ENCODE measurements at places on chromosomes 1 and 21. TPM values are rescaled to one million over a fixed set of nuclear protein-coding genes. Genes with fewer than 3 reads are reported as not detected.

DNA sequence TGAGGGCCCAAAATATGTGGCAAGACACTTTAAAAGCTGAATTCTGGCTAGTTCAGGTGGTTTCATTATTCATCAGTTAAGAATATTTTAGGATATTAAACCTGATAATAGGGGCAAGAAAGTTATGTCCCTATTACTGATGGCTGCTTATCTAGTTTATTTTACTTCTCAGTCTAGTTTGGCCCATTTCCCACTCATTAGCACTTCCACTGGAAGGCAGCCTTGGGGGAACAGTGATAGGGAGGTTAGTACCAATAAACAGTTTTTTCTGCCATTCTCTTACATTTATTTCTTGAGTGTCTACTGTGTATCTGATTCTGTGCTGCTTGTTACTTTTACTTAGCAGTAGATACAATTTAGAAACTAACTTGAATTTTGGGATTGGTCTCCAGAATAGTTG is 9.0 kb downstream of the PPP1R12B start:
- no peak overlapping the region for H3K27ac ChIP-seq
- no peaks in the 10 kb centered on the region for H3K4me1 ChIP-seq
- no peaks in the 10 kb centered on the region for H3K27me3 ChIP-seq
- no peak overlapping the region for H3K4me3 ChIP-seq
- DNase-seq: no peak
- no peaks in the 10 kb centered on the region for H3K36me3 ChIP-seq

Gene SPRR2B
- not detected for total RNA-seq

DNA sequence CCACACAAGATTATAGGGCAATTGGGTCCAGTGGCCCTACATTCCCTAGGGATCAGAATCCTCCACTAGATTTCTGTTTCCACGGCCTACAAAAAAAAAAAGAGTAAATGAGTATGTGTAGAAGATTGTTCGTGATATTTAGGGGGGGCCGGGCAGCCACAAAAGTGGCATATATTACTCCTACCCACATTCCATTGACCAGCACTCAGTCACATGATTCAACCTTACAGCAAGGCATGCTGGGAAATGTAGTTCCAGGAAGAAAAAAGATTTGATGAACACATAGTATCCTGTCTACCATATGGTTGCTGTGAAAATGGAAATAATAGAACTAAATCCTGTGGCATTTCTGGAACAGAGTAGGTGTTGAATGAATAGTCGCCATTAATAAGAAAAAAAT is 43.4 kb upstream of the GJB5 start:
- no peaks in the 10 kb centered on the region for H3K36me3 ChIP-seq
- H3K27ac ChIP-seq: no peak overlapping the region
- no peaks in the 10 kb centered on the region for H3K4me1 ChIP-seq

- H3K36me3 ChIP-seq: no peaks in the 10 kb centered on the region
- no peak for DNase-seq
- H3K27me3 ChIP-seq: no peaks in the 10 kb centered on the region
- H3K27ac ChIP-seq: no peak overlapping the region
- H3K4me1 ChIP-seq: peaks cover 25% of the 10 kb centered on the region
- no peak overlapping the region for H3K4me3 ChIP-seq
Measured at GRCh38 chr1:25692560-25692959, 76.0 kb downstream of the MAN1C1 start.

- H3K36me3 ChIP-seq: no peaks in the 10 kb centered on the region
- H3K27me3 ChIP-seq: no peaks in the 10 kb centered on the region
Measured at GRCh38 chr21:44596068-44596725, 3.9 kb upstream of the KRTAP10-6 start.

DNA sequence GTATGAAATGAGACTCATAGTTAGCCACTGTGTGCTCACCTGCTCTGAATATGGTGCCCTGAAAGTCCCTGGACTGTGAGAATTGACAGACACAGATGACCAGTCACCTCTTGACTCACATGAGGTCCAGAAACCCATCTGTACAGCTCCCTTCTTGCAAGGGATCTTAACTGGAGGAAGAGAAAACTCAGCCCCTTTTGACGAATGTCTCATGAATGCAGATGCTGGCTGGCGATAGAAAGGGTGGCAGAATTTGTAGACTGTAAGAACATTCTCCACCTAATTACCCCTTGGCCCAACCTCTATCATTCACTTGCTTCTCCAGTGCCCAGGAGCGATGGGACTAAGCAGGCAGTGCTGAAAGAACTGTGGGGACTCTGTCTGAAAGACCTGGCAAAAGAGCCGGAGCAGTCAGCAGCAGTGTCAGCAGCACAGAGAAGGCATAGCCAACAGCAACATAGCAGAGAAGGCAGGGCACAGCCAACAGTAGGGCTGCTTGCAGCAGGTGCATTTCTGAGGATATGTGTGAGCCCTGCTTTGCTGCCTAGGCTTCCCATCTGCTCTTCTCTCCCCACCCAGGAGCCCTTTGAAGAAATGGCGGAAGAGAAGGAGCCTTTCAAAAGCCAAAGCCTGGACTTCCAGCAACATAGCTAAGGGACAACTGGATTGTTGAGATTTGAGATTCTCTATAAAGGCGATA is 25.8 kb upstream of the IFNGR2 start:
- H3K27ac ChIP-seq: no peak overlapping the region
- H3K27me3 ChIP-seq: no peaks in the 10 kb centered on the region
- no peak overlapping the region for H3K4me3 ChIP-seq
- peaks cover 36% of the 10 kb centered on the region for H3K4me1 ChIP-seq
- H3K36me3 ChIP-seq: no peaks in the 10 kb centered on the region

Gene CFAP126
- total RNA-seq: not detected

GRCh38 chr1:211751438-211751837 is 76.0 kb upstream of the NEK2 start:
- H3K36me3 ChIP-seq: peaks cover 34% of the 10 kb centered on the region
- DNase-seq: no peak
- no peaks in the 10 kb centered on the region for H3K4me1 ChIP-seq
- H3K4me3 ChIP-seq: no peak overlapping the region

DNA sequence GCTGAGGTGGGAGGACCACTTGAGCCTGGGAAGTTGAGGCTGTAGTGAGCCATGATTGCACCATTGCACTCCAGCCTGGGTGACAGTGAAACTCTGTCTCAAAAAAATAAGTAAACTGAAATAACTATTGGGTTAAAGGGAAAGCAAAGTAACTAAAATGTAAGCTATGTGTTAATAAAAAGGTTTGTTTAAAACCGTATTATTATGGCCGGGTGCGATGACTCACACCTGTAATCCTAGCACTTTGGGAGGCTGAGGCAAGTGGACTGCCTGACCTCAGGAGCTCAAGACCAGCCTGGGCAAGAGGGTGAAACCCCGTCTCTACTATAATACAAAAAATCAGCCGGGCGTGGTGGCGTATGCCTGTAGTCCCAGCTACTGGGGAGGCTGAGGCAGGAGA is 27.0 kb downstream of the NVL start:
- no peak overlapping the region for H3K27ac ChIP-seq
- H3K36me3 ChIP-seq: no peaks in the 10 kb centered on the region
- H3K4me3 ChIP-seq: no peak overlapping the region
- DNase-seq: no peak

DNA sequence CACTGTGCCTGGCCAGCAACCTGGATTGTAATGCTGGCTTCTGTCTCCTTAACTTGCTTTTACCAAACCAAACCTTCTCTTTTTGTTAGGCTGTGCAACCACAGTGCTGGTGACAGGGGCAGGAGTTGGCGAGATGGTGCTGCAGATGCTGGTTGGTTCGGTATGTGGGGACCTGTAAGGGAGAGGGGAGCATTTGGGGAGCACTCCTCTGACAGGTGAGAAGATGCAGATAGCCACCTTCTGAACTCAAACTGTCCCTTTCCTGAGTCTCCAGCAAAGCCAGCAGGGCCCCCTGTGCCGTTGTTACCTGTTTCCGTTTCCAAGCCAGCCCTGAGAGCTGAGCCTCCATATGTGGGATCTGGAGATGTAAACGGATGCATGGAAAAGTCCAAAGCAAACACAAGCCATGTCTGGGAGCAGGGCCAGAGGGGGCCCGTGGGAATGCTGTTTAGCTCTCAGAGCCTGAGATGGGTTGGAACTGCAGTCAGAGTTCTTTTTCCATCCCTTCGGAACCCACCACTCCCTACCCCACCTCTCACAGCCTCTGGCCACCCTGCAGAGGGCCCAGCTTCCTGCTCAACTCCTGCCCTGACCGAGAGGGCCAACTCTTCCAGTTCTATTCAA is 34.0 kb downstream of the ELK4 start:
- H3K27ac ChIP-seq: no peak overlapping the region
- H3K27me3 ChIP-seq: no peaks in the 10 kb centered on the region
- no peak for DNase-seq
- no peaks in the 10 kb centered on the region for H3K36me3 ChIP-seq
- H3K4me3 ChIP-seq: no peak overlapping the region

- H3K27ac ChIP-seq: no peak overlapping the region
- no peak overlapping the region for H3K4me3 ChIP-seq
- H3K4me1 ChIP-seq: no peaks in the 10 kb centered on the region
- peaks cover 26% of the 10 kb centered on the region for H3K36me3 ChIP-seq
- no peaks in the 10 kb centered on the region for H3K27me3 ChIP-seq
- DNase-seq: no peak
Measured at GRCh38 chr1:155396874-155397476, 76.3 kb downstream of the RUSC1 start.

- no peak overlapping the region for H3K4me3 ChIP-seq
- no peaks in the 10 kb centered on the region for H3K27me3 ChIP-seq
- H3K27ac ChIP-seq: no peak overlapping the region
- H3K36me3 ChIP-seq: no peaks in the 10 kb centered on the region
- peaks cover 6% of the 10 kb centered on the region for H3K4me1 ChIP-seq
Measured at GRCh38 chr1:28449904-28450303, 55.9 kb upstream of the RCC1 start.

Gene TRIM67
- total RNA-seq: not detected

GRCh38 chr1:997993-998744 is 1.7 kb downstream of the HES4 start:
- no peak overlapping the region for H3K4me3 ChIP-seq
- H3K36me3 ChIP-seq: peaks cover 5% of the 10 kb centered on the region
- peaks cover 83% of the 10 kb centered on the region for H3K27me3 ChIP-seq
- H3K4me1 ChIP-seq: peaks cover 34% of the 10 kb centered on the region
- peak; percentile 64 for DNase-seq
- no peak overlapping the region for H3K27ac ChIP-seq

GRCh38 chr1:43383449-43383848 is 6.2 kb downstream of the MED8 start:
- no peak for DNase-seq
- H3K27ac ChIP-seq: no peak overlapping the region
- H3K4me1 ChIP-seq: peaks cover 29% of the 10 kb centered on the region
- peaks cover 56% of the 10 kb centered on the region for H3K36me3 ChIP-seq

DNA sequence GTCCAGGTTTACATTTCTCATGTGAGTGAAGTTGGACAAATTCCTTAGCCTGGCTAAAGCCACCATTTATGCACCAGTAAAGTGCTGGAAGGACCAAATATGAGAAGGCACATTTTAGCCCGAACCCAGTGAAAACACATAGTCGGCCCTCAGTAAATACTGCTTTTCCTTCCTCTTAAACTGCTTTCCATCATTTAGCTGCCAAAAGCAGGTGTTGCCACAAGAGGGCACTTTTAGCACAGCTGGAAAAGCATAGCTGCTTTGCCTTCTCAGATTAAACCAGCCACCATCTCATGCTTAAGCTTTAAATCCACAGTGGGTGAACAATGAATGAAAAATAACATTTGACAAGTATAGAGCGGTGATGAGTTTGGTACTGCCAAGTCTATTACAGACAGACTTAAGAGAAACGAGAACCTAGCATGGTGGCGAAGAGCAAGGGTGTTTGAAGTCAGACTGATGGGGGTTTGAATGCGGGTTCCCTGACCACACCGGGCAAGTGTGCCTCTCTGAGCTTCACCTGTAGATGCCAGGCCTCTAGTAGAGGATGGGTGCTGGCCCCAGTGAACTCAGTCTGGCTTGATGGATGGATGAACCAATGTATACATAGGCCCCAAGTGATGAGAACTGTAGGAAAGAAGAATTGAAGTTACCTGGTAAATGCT is 57.8 kb downstream of the SLC35D1 start:
- H3K4me3 ChIP-seq: no peak overlapping the region
- DNase-seq: no peak
- no peaks in the 10 kb centered on the region for H3K27me3 ChIP-seq
- H3K4me1 ChIP-seq: no peaks in the 10 kb centered on the region
- H3K36me3 ChIP-seq: no peaks in the 10 kb centered on the region
- H3K27ac ChIP-seq: no peak overlapping the region

DNA sequence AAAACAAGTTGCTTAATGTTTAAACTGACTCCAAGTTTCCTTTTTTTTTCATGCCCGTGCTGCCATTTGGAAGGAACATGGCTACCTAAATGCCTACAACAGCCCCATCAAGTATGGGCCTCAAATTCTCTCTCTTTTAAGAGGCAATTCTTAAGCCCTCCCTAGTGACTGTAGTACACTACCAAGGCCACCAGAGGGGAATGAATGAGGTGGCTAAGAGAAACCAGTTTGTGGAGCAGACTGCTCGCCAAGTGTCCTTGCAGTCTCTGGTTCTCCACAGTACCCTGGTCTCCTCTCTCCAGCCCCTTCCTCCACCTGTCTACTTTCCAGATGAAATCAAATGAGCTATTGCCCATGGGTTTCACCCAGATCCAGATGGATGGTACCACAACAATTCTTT is 1809.6 kb downstream of the BRINP3 start:
- no peaks in the 10 kb centered on the region for H3K4me1 ChIP-seq
- no peaks in the 10 kb centered on the region for H3K36me3 ChIP-seq
- no peaks in the 10 kb centered on the region for H3K27me3 ChIP-seq
- H3K27ac ChIP-seq: no peak overlapping the region
- no peak overlapping the region for H3K4me3 ChIP-seq
- no peak for DNase-seq

GRCh38 chr21:46650476-46651098 is 15.1 kb downstream of the PRMT2 start:
- peaks cover 97% of the 10 kb centered on the region for H3K36me3 ChIP-seq
- no peaks in the 10 kb centered on the region for H3K4me1 ChIP-seq
- no peaks in the 10 kb centered on the region for H3K27me3 ChIP-seq
- no peak for DNase-seq

DNA sequence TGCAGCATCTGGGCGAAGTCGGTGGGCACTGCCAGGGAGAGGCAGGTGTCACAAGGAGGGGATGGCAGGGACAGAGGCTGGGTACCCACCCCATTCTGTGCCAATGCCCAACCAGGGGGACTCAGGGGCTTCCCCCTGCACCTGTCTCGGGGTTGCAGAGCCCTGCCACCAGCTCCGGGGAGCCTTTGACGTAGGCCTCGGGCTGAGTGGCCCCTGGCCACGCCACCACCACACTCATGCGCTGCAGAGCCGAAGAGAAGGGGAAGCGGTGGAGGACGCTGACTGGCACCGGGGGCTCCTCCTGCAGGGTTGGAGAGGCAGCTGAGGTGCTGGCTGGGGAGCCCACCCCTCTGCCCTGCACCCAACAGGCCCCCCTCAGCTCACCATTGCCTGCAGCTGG is 11.7 kb upstream of the MFAP2 start:
- no peaks in the 10 kb centered on the region for H3K4me1 ChIP-seq
- DNase-seq: no peak
- H3K27me3 ChIP-seq: no peaks in the 10 kb centered on the region

Gene GALE
- total RNA-seq: 33.9 TPM

Gene MCOLN3
- total RNA-seq: 1.9 TPM

DNA sequence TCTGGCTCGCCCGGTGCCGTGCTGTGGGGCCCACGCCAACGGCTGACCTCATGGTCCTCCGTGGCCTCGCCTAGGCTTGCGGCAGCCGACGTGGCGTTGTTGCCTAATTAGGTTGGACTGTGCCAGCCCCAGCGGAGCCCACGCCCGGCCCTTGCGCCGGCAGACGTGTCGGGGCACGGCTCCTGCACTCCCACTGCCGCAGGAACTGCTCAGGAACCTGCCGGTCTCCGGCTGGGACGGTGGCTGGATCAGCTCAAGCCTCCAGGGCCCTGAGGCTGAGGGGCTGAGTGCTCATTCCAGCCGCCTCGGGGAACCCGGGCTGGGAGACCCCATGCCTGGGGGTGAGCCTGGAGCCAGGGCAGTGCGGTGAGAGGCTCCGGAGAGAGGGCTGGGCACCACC is 16.1 kb upstream of the PEX10 start:
- peaks cover 15% of the 10 kb centered on the region for H3K27me3 ChIP-seq
- H3K4me1 ChIP-seq: no peaks in the 10 kb centered on the region
- no peak for DNase-seq
- no peaks in the 10 kb centered on the region for H3K36me3 ChIP-seq
- H3K4me3 ChIP-seq: no peak overlapping the region

Gene PM20D1
- 2.9 TPM for total RNA-seq

Measured in spleen (tissue), 13 donors.